ENCODE measurements at places on chromosomes 2 and 18. TPM values are rescaled to one million over a fixed set of nuclear protein-coding genes. Genes with fewer than 3 reads are reported as not detected.

DNA sequence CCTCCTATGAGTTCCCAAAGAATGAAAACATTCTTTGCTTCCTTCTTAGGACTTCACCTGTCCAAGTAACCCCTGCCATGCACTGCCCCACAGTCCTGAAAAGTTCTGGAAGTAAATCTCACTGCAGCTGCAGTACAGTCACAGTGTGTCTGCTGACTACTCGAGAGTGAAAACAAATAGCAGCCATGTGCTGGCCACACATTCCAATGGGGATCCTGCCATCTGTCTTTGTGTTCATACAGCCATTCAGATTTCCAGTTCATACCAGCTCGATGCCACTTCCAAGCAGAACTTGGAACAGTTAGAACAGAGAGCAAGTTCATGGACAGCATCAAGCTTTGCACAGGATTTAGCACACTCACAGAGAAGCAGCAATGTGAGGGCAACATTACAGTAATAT lies 629.9 kb upstream of the ACVR2A start:
- no peak for DNase-seq

- DNase-seq = no peak
Measured at GRCh38 chr18:63956755-63957154, 7.7 kb downstream of the HMSD start.

GPR39 gene
- not detected for total RNA-seq

REEP1 gene
- 0.17 TPM for total RNA-seq

DNA sequence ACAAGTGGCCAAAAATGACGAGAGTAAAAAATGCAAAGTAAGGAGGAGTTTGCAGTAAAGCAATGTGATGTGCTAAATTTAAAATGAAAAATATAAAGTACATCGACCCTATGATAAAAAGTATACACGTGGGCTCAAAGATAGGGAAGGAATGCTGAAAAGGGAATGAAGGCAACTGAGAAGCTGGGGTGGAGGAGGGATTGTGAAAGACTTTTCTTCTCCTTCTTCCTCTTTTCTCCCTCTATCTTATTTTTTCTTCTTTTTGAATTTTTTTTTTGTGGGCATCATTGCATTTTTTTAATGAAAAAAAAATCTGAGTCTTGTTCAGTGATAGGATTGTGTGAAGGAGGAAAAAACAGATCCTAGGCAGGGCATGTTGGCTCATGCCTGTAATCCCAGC lies 57.6 kb upstream of the STK17B start:
- no peak for DNase-seq

- DNase-seq = no peak
Measured at GRCh38 chr2:30514848-30515435, 67.9 kb downstream of the LCLAT1 start.

DNA sequence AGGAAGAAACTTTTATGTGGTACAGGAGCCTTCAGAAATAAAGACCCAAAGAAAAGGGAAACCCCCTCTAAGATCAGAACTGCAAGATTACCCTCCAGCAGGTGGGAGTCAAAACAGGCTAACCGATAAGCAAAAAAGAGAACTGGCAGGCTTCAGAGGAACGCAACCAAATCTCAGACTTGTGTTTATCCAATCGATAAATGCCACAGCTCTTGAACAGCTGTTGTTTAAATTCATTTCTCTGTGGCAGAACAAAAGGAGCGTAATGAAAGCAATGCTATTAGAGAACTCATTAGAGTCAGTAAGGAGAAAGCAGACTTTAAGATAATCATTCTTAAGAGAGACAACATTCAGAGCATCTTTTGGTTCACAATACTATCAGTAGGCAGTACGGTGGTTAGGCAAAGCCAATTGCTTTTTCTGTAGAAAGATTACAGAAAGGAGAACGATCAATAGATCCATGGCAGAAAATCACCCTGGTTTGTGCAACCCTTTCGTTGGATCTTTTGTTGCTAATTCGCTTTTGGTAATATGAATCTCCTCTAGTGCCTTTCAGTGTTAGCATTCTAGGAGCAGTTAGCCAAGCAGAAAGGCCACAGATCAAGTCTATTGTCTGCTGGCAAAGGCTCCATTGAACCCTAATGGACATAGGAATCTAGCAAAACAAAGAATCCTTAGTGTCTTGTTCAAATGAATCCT lies 476.4 kb upstream of the CHST9 start:
- DNase-seq = no peak

WNT10A gene
- 0.10 TPM for total RNA-seq

DNA sequence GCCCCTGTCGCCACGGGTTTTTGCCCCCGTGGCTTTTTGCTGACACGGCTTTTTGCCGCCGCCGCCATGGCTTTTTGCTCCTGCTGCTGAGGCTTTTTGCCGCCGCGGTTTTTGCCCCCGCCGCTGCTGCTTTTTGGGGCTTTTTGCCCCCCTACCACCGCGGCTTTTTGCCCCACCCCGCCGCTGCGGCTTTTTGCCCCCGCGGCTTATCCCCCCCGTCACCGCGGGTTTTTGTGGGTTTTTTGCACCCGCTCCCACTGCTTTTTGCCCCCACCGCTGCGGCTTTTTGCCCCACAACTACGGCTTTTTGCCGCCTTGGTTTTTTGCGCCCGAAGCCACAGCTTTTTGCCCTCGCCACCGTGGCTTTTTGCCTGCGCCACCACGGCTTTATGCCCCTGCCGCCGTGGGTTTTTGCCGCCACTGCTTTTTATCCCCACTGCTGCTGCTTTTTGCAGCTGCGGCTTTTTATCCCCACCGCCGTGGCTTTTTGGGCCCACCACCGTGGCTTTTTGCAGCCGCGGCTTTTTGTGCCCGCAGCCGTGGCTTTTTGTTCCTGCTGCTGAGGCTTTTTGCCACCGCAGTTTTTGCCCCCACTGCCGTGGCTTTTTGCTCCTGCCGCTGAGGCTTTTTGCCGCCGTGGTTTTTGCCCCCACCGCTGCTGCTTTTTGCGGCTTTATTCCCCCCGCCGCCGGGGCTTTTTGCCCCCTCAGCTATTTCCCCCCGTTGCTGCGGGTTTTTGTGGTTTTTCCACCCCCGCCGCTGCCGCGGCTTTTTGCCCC lies 2798.0 kb upstream of the TEKT4 start:
- no peak for DNase-seq
